ENCODE measurements at places on chromosomes 3 and 15.

GRCh38 chr15:63999177-63999576, 47.1 kb downstream of the DAPK2 start:
- DNase-seq: no peak

GRCh38 chr3:135895106-135895733, 70.3 kb upstream of the PPP2R3A start:
- DNase-seq: no peak

GRCh38 chr3:46114323-46114988, 87.2 kb upstream of the XCR1 start:
- no peak for DNase-seq

DNA sequence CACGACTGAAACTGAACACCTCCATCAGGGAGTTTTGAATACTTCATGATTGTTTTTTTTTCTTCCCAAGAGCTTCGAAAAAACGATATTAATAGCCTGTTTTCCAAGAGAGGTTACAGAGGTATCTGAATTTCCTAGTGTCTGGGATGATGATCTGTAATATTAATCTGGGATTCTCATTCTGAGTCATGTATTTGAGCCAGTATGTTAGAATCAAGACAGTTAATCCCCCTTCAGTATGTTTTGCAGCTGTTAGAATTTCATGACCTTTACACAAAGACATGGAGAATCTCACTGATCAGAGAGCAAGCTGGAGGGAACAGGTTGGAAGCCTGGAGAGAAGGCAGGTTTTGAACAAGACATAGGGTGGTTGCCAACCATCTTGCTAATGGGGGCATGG, 234.5 kb upstream of the GAP43 start:
- no peak for DNase-seq

DNA sequence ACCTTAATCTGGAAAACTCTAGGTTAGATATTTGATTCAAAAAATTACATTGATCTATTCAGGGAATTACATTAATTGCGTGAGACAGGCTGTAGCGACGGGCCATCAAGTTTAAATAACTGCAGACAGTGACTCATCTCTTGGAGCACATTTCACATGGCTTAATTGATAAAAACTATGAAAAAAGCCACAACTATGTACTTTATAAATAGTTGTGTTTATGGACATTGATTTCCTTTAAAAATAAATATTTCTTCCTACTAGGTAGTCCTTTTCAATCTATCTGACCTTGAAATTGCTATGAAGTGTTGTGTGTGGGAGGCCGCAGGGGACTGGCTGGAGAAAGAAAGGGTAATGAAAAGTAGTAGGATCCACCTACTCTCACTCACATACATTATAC, 157.8 kb downstream of the IL1RAP start:
- DNase-seq: no peak

DNA sequence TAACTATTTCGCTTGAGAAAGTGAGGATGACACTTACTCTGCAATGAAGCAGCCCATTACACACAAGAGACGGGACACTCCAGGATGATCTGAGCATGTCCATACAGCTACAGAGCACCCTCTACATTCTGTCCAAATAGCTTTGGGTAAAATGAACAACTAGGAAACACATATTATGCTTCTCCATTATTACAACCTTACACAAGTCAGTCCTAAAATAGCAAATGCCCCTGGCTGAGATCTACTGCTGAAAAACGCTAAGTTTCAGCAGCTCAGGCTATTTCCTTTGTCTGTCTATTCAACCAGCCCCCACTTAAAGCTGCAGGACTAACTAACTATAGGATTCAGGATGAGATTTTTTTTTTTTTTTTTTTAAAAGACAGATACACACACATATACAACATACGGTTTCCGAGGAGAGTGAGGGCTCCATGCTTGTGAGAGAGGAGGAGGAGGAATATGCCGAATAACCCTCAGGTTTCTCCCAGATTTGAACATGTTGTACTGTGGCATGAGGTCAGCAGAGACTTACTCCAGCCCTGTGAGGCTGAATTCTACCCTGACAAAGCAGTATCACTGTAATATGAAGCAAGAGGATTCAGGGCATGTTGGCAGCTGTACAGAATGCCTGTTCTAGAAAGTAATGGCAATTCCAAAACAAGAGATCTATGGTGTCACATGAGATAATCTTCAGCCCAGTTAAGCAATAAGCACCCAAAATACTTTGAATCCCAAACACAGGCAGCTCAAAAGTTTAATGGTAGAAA, 117.3 kb upstream of the PLXND1 start:
- no peak for DNase-seq

DNA sequence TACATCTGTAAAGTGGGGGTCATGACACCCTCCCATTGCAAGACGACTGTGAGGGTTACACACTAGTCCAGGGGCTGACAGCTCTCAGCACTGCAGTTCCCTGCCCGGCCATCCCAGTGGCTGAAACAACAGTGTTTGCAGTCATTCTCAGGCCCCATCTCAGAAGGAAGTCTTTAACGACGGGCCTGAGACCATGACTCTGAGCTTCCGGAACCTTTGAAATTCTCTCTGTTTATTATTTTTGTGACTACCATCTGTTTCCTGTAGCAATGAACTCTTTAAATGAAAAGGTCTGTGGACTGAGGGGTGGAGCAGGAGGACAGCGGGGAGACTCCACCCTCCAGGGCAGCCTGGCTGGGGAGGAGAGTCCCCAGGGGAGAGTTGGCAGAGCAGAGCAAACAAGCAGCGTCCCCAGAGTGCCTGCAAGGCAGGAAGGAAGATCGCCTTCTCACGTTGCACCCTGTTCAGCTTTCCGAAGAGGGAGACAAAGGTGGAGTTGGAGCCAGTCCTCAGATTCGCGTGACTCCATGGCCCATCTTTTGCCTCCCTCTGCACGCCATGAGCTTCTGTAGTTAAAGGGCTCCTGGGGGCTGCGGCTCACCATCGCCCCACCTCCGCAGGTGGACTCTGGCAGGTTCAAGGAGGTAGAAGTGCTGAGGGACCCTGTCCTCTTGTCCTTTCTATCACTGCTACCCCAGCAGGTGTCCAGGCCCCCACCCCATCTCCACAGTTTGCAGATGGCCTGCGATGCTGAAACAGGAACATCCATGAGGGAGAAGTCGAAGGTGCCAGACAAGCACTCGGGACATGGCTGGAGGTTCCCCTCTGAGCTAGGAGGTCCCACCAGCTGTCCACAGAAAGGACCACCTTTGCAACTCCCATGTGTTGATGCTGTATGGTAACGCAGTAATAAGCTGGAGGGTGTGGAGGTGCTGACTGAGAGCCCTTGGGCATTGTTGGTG, 525.8 kb upstream of the PROK2 start:
- DNase-seq: no peak

DNA sequence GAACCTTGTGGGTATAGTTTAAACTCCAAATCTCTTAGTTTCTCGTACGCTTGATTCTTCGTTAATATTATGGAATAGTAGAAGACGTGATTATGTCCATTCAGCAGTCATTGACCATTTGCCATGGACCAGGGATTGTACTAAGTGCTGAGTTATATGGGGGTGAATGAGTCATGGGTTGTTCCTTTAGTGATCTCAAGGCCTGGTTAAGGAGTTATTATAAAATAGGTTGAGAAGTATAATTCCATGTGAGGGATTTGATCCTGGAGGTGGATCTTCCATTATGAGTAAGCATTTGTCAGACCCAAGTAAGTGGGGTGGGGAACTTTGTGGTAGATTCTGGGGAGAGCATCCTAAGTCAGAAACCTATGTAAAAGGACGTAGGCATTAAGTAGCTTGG, 15.4 kb downstream of the NR2C2 start:
- no peak for DNase-seq

GRCh38 chr3:152051501-152052404, 178.3 kb downstream of the SUCNR1 start:
- no peak for DNase-seq

DNA sequence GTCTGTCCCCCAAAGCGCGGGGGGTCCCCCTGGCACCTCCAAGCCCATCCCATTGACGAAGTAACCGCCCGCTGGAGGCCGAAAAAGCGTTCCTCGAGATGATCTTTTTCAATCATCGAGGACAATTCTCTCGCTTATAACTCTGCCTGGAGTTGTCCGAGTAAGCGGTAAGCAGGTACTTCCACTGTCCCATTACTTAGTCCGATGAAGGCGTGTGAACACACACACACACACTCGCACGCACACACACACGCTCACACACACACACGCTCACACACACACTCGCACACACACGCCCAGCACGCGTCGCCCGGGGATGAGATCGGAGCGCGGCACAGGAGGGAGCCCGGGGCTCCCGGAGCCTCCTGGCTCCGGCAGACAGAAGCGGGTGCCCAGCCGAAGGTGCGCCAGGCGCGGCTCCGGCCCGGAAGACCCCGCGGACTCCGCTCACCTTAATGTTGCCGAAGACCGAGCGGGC, 430 bp downstream of the SLCO2A1 start:
- no peak for DNase-seq

- no peak for DNase-seq
Measured at GRCh38 chr15:69088300-69088965, 72.0 kb upstream of the GLCE start.

GRCh38 chr3:148906667-148907066, 41.6 kb downstream of the CPA3 start:
- DNase-seq: no peak

DNA sequence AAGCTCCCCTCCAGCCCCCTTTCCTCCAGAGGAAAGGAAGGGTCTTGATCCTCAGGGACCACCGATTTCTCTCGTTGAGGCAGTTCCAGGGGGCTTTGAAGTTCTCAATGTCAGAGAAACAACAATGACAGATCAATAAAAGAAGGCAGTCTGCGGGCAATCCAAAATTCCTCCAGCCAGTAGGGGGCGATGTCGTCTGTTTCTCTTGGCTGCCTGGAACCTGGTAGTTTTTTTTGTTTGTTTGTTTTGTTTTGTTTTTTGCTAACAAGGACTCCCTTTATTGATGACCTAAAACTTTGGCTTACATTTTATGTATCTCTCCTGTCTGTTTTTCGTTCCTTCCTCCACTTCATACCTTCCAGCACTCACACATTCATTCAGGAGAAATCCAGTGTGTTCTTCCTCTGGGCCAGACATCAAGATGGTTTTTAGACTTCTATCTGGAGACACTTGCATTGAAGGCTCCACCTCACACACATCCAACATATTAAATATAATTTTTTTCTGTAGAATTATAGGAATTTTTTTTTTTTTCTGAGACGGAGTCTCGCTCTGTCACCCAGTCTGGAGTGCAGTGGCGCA, 276.6 kb downstream of the RPLP1 start:
- peak; percentile 69 for DNase-seq

DNA sequence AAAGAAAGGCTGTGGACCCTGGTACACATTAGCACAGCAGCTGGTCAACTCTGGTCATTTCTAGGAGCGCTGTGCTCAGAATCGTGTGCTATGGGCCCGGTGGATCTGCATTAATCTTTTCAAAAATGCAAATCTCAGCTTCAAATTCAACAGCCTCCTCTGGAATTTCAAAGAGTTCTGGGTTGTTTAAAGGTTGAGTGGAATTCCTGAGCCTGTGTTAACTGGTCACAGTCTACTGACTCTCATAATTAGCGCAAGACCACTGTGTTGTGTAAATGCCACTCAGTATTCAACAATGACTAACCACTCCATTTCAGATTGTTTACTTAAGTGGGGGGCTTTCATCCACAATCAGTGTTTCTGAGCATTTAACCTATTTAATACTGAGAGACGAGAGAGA, 2.7 kb upstream of the ARNT2 start:
- DNase-seq: no peak

GRCh38 chr15:69997161-69997485, 100.6 kb downstream of the TLE3 start:
- DNase-seq: no peak

DNA sequence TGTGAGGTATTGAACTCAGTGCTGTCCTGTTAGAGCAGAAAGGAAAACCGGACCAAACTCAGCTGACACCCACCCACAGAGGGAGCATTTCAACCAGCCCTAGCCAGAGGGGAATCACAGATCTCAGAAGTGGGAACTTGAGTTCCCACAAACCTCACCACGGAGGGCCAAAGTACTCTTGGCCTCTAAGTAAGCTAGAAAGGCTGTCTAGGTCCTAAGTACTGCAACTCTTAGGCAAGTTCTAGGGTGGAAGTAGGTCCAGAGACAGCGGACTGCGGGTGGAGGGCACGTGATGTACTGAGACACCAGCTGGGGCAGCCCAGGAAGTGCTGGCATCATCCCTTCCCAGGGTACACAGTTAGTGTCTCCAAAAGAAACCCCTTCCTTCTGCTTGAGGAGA, 34.1 kb downstream of the EOMES start:
- DNase-seq: no peak

- no peak for DNase-seq
Measured at GRCh38 chr15:80620931-80621330, 74.2 kb upstream of the ABHD17C start.

- DNase-seq: no peak
Measured at GRCh38 chr3:159944781-159945180, 43.9 kb upstream of the IL12A start.

GRCh38 chr3:183650554-183650953, 15.1 kb downstream of the KLHL24 start:
- no peak for DNase-seq

- DNase-seq: no peak
Measured at GRCh38 chr3:108546247-108546646, 35.9 kb upstream of the MYH15 start.

- DNase-seq: no peak
Measured at GRCh38 chr3:16284633-16285032, 19.6 kb downstream of the OXNAD1 start.

DNA sequence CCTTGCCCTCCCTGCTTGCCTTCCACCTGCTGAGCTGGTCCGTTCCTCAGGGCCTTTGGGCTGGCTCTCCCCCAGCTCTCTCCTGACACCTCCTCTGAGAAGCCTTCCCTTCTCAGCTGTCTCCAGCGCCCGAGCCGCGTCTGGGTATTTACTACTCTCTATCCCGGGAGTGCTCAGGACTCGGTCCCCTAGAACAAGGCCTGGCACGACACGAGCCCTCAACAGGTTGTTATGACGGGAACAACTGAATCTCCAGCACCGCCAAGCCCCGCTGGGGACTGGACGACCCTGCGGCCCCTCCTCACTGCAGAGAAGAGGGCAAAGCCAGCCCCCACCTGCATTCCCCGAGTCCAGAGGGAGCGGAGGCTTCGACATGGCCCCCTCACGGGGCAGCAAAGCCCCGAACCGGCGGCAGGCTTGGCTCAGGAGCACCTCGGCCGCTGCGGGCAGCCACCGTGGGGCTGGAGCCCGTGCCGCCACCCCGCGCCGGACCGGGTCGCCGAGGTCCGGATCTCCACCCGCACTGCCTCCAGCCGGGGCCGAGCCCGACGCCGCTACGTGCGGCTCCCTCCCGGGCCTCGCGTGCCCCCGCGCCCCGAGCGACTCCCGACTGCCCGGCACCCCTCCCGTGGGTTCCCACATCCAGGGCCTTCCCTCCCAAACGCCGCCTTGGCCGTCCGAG, 792 bp downstream of the TPRA1 start:
- no peak for DNase-seq

GRCh38 chr3:182978387-182978786, 2.0 kb downstream of the DCUN1D1 start:
- no peak for DNase-seq

- DNase-seq: no peak
Measured at GRCh38 chr3:46559091-46559704, 6.9 kb downstream of the LRRC2 start.

Measured in activated CD4-positive, alpha-beta T cell treated with anti-CD3 and anti-CD28 coated beads for 4 hours (primary cell).